ENCODE measurements at places on chromosomes 12 and 14.

GRCh38 chr12:49388682-49389386 lies 21.6 kb downstream of the SPATS2 start:
- DNase-seq, result no peak

GRCh38 chr14:59844186-59844812 lies 26.3 kb downstream of the RTN1 start:
- no peak for DNase-seq

DNA sequence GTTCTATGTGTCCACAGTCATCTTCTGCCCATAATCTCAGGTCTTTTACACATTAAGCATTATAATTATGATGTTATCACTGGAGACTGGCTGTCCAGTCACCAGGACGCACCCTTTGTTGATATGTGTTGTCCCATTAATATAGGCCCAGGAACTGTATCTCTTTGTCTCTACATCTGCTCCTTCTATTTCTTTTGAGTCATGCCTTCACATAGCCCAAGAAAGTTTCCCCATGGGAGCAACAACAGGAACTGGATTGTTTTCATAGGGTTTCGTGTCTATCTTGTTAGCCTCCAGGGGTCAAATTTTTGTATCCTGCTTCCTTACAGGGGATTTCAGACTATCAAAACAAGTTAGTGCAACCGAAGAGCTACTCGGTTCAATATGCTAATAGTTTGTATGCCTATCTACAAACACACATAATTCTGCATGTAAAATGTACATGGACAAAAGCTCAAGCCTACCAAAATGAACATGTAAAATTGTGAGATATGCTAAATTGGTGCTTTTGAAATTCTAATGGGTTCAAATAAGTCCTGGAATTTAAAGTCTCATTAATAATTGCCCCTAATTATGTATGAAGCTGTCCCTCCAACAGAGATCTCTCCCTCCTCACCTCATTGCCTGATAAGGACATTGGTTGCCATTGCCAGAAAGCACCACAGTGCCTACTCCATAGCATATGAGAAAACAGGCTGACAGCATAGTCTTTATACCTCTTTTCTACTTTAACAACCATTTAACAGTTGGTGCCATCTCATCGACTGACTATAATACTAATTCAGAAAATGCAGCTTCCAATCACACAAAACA lies 99.8 kb upstream of the DIO2 start:
- no peak for DNase-seq

DNA sequence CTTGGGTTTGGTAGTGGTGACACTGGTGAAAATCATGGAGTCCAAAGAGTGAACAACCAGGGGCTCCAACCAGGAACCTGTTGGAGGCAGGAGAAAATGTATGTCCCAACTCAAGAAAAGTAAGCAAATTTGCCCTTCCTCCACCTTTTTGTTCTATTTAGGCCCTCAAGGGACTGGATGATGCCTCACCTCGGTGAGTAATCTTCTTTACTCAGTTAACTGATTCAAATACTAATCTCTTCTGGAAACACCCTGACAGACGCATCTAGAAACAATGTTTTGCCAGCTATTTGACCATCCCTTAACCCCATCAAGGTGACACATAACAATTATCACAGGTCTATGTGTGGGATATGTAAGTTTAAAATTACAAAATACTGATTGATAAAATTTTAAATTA lies 272.4 kb upstream of the FOXG1 start:
- no peak for DNase-seq

- DNase-seq, result no peak
Measured at GRCh38 chr12:78820946-78821345, 43.6 kb upstream of the SYT1 start.

GRCh38 chr12:66920205-66920604 lies 241.3 kb upstream of the GRIP1 start:
- DNase-seq, result no peak

DNA sequence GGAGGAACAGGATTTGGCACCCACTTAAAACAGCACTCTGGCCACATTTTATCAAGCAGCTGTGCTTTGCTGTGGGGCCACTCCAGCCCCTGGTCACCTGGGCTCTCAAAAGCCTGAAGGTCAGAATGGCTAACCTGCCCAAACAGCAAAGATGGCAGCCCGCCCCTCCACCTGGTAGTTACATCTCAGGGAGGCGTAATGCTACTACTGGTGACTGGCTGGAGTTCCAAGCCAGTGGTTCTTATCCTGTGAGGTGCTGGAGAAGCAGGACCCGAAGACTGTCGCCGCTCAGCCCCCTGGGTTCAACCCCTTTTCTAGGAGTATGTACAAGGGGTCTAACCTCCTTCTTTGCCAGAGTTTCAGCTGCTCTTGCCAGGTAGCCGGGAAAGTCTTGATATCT lies 467.4 kb upstream of the FOXG1 start:
- DNase-seq, result no peak

DNA sequence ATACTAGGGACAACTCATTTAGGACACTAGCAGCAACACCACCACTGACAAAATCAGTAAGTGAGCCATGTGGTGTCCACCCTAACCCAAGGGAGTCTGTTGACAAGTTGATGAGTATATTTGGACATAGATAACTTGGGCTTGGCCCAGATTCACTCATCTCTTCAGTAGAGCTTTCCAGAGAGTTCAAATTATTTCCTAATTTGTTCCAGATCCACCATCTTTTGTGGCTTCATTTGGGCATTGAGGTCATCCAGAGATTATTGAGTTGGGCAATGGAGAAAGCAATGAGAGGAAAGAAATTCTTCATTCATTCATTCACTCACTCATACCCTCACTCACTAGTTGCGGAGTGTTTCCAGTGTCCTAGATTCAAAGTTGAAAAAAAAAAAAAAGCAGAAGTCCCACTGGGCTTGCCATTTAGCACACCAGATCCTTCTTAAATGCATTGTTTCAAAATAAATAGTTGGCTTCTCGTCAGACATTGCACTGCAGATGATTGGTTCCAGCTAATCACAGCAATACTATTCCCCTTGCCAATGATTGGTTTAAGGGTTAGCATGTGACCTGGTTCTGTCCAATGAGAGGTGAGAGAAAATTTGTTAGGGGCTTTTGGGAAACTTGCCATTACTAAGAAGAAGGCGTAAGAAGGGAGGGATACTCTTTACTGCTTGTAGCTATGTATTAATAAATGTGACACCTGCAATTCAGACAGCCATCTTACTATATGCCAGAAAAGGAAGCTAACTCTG lies 31.8 kb upstream of the WSCD2 start:
- no peak for DNase-seq

GRCh38 chr12:6996040-6996441 lies 22.2 kb downstream of the LPCAT3 start:
- no peak for DNase-seq

DNA sequence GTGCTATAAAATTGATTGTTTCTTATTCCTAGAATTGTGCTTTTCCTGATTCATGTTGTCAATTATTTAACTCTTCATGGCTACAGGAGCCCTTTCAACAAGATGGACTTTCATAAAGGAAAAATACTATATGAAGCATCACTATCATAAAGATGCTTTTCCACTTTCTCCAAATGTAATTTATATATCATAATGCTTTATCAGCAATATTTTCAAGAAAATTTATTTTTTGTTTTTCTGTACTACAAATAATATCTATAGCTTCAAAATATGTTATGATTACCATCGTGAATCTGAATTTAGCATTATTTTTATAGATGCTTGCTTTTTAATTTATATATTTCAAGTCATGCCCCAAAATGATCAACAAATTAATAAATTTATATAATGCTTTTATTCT lies 873.5 kb upstream of the LRFN5 start:
- DNase-seq, result no peak

- no peak for DNase-seq
Measured at GRCh38 chr12:73125148-73125547, 853.0 kb downstream of the TRHDE start.

DNA sequence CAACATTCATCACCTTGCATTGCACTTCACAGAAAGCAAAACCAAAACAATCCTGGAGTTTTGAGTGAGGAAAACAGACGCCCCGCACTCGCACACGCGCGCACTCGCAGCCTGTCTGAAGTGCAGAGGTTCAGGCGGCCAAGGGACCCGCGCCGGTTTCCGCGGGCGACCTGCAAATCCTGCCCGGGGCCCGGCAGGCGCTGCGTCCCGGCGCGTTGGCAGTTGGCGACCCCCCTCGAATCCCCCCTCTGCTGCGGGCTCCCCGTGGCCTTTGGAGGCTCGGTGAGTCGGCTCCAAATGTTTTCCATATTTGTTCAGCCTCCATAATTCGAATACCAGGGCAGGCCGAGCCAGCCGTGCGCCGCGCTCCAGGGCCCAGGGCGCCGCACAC lies at the start of gene SSPN:
TSS of gene SSPN (plus strand) at position 324 of the 391 bp plus-strand sequence. CDS start 100 bp downstream, outside the sequence.
- DNase-seq, result peak; percentile 81

DNA sequence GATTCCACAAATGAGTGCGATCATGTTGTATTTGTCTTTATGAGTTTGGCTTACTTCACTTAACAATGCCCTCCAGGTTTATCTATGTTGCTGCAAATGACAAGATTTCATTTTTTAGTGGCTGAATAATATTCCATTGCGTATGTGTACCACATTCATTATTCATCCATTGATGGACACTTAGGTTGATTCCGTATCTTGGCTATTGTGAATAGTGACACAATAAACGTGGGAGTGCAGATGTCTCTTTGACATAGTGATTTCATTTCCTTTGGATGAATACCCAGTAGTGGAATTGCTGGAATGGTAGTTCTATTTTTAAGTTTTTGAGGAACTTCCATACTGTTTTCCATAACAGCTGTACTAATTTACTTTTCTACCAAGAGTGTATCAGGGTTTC lies 23.5 kb downstream of the AKAP6 start:
- DNase-seq, result no peak

DNA sequence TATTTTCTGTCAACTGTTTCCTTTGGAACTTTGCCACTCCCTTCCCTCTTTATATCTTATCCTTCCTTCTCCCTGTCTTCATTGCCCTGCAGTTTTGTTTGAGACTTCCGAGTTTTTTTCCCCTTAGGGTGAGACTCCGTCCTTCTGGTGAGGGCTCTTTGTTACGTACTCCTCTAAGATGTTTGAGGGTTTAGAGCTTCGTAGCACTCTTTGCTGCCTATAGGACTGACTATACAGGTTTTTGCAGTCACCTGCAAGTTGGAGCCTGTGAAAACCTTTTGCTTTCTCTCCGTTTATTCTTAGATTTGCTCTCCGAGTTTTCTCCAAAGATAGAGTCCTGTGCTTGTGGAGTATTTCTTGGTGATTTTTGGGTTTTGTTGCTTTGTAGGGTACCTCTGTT lies 41.7 kb upstream of the MYRFL start:
- no peak for DNase-seq

- DNase-seq, result no peak
Measured at GRCh38 chr12:11651785-11652184, 2.3 kb downstream of the ETV6 start.

GRCh38 chr12:2877953-2878732 lies 1.1 kb downstream of the RHNO1 start:
- DNase-seq, result peak; percentile 56

GRCh38 chr12:77928078-77928477 lies 97.4 kb downstream of the NAV3 start:
- DNase-seq, result no peak

- no peak for DNase-seq
Measured at GRCh38 chr14:92680781-92681650, 67.4 kb downstream of the LGMN start.

- no peak for DNase-seq
Measured at GRCh38 chr14:36130186-36130585, 46.3 kb downstream of the PTCSC3 start.

DNA sequence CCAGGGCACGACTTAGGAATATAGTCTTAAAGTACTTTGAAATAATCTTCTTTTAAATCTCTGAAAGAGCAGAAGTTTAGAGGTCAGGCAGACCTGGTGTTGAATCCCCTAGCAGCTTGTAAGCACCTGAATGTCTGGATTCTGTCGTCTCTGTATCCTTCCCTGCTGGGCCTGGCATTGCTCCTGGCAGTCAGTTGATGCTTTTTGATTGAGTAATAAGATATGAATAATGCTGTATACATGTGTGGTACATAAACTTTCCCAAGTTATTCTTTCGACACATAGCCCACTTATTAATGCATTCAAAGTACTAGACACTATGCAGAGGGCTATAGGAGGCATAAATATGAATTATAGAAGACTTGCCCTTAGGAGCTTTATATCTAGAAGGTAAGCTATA lies 31.4 kb downstream of the EVL start:
- DNase-seq, result no peak

DNA sequence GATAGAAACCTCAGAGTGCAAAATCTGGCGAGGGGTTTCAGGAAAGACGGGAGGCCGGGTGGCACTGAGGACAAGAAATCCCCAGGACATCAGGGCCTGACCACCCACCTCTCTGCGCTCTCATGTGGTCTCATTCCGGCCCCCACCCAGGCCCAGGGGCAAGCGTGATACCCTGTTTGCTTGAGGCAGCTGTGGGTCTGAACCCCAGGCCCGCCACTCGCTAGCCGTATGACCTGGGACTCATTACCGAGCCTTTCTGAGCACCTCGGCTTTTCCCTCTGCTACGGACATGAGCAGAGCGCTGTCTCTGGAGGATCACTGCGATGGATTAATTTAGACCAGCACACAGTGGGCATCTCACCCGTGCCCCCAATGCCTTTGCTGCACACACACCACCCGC lies 25.5 kb upstream of the BCDIN3D start:
- DNase-seq, result no peak

GRCh38 chr12:114547636-114548035 lies 136.3 kb downstream of the TBX3 start:
- DNase-seq, result no peak

DNA sequence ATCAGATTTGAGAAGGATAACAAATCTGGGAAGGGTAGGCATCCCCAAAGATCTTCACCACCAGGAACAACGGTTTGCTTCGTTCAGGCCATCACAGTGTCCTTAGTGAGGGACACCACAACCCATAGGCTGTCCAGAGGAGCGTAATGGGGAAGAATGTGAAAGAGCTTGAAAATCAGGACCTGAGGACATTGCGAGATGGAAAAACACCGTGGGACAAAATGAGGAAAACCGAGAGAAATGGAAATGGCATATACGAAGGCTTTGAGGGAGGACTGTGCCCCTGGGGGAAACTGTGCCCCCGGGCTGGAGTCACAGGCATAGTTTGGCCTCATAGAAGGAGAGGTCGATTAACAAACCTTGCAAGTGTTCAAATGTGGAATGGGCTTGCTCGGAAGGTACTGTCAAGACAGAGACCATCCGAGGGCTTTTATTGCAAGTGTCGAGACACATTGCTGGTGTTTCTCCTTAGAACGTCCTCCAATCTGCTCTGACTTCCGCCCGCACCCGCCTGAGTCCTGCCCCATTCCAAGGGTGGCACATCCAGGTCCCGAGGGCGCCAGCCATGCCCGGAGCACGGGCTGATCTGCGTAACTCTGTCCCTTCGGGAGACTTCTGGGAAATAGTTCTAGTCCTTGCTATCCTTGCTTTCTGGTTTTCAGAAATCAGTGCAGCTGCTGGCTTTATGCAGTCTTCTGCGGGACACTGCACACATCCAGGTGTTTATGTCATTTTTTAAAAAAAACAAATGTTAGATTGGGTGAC lies 885 bp upstream of the PALS1 start:
- no peak for DNase-seq
